ENCODE measurements at places on chromosomes 4 and X.

- no peak for DNase-seq
These were observed 85.9 kb downstream of the OTC start for GRCh38 chrX:38438321-38438720.

GRCh38 chr4:16505726-16506125 lies 279.5 kb upstream of the TAPT1 start:
- DNase-seq, result no peak

DNA sequence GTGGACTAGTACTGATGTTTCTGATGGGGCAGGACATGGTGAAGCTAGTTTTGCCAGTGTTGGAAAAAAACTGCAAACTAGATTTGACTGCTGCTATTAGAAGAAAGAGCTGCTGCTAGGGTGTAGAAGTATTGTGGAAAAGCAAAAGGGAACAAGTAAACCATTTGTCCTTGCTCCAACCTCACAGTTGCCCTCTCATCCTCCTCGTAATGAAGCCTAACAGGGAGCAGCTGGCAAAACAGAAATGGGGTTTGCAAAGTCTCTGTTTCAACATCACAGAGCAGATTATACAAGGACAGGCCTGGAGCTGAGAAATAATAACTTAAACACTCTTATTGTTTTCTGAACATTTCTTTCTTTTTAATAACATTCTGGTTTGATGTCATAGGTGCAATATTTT lies 346.2 kb downstream of the MAGEB5 start:
- DNase-seq, result no peak

DNA sequence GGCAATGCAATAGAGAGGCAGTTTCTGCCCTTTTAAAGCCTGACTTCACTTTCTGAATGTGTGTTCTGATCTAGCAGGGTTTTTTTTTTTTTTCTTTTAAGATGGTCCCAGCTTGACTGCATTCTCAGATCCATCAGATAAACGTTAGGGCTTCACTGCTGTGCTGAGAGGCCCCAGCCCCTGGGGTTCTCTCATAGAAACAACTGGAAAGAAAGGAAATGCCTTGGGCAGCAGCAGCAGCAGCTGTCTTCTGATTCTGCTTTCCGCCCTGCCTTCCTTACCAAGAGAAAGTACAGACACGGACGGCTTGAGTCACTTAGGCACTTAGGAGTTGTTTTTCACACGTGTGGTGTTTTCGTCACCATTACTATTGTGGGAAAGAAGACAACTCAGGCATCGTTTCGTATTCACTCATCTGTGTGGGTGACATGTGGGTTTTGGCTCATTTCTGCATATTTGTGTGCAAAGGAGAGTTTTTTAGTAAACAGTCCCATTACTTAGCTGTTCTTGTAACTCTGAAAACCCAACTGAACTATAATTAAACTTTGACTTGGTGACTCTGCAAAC lies 172.0 kb downstream of the PTTG2 start:
- no peak for DNase-seq

- no peak for DNase-seq
These were observed 31.4 kb downstream of the MAGEB16 start for GRCh38 chrX:35829501-35829900.

DNA sequence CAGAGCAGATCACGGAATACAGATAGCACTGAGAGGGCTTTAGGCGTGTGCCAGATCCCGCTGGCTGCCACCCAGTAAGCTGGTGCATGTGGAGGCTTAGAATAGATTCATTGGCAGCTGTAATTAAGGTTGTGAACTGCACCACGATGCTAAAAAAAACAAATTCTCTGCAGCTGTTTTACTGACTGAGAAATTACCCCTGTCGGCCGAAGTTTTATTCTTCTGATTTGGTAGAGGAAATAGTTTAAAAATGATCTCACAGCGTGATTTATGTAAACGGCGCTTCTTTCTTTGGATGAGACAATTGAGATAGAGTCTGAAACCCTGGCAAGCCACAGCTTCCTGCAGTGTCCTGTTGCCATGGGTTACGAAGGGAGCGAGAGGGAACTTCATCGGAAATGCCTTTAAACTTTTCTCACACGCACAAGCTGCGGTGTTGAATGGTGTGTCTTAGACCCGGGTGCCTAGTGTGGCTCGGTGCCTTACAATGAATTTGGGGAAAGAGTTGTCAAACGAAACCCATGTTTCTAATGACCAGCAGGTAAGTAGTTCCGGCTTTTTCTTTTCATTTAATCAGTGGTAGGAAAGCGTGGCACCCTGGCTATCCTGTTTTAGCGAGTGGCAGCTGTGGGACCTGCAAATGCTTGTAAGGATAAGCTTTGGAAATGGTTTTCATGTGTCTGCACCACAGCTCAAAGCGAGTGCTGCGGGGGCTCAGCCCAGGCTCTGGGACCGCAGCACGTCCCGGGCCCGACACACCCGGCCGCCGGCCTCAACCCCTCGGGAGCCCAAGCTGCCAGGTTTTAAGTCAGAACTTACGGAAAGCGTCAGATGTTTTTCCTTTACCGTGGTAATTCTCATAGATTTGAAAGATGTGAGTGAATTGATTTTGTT lies 71.7 kb upstream of the HGFAC start:
- no peak for DNase-seq

DNA sequence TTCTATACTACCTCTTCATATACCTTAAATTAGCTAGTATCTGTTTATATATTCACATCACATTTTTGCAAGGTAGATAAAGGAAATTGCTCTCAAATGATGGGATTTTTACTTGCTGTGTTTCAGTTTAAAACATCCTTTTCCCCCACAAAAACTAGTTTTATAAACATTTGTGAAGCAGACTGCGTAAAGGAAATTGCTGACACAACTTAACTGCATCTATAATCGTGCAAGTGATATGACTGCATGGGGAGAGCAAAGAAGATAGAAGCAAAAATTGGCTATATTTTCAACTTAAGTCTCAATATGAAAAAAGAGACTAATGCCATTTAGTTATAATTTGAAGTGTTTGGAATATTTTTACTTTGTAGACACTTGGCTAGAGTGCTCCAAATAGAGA lies 385.2 kb downstream of the C4orf33 start:
- no peak for DNase-seq

- no peak for DNase-seq
These were observed 5.5 kb downstream of the GRIA2 start for GRCh38 chr4:157226035-157226434.

DNA sequence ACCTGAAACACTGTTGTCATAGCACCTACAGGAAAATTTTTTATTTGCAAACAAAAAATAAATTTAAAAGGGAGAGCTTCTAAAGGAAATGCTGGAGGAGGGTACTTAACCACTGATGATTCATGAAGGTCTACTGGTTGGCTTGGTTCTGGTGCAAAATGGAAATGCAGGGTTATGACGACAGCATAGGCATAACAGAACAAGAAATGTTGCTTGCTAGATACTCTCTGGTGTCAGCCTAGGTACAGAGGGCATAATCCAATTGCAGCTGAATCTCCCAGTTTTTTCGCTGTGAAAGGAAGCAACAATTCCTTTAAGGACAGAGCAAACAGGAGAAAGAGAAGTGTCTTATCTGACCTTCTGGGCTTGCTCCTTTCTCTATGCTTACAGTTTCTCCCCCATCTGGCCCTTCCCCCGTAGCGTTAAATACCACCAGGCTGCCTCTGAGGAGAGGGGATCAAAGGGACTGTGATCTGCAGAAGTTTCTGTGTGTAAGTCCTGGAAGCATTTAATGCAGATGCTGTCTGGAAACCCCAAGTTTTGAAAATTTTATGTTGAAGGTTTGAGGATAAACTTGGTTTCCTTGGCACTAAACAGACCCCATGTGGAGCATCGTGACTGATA lies 23.7 kb upstream of the CASK start:
- DNase-seq, result no peak

DNA sequence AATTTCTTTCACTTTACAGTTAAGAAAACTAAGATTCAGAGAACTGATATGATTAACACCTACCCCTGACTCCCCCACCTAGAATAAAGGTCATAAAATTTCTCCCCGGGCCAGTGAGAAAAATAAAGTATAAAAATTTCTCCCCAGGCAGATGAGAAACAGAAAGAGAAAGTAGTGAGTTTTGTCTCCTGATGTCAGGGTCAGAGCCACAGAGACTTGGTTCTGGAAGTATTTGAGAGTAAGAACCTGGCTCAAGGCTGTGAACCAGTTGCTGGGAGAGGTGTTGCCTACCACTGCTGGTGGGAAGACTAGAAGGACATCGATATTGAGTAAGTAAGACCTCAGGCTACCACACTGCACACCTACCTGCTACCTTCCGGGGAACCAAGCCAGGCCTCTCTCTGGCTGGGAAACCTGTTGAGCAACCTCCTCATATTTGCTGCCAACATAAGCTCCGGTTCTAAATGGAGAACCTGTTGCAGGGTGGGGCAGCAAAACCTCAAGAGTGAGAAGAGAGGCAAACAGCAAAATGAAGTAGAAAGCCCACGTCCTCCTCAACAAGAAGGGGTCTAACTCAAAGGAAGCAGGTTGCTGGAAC lies 104.2 kb upstream of the PUDP start:
- no peak for DNase-seq

DNA sequence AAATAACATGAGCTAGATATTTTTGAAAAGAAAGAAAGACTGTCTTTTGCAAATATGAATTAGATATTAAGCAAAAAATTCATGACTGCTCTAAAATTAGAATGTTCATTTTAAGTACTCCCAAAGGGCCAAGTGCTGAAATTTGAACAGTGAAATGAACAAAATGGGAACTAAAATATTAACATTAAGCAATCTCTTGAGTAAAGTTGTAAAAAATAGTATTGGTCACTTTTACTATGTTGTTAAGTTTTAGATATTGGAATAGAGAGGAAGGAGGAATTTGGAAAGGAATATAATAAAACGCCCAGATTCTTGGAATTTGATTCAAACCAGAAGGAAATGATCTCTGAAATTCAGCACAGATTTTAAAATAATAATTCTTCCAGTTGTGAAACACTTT lies 125.9 kb upstream of the ANK2 start:
- DNase-seq, result no peak

DNA sequence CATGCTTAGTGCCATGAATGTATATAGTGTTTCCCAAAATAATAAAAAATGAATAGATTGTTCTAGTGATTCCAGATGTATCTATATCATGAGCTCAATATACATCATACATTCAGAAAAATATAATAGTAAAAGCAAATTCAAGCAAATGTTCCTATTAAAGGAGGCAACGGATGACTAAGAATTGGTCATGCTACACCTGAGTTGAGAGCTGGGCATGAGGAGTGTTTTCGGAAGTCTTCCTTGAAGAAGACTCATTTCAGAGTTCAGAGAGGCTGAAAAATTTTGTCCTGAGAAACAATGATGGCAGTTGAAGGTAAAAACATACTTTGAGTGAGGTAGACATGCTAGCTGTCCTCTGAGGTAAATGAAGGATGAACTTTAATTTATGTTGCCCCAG lies 79.3 kb upstream of the IL1RAPL2 start:
- no peak for DNase-seq

GRCh38 chr4:75308049-75308448 lies 206.2 kb downstream of the RCHY1 start:
- DNase-seq, result no peak

DNA sequence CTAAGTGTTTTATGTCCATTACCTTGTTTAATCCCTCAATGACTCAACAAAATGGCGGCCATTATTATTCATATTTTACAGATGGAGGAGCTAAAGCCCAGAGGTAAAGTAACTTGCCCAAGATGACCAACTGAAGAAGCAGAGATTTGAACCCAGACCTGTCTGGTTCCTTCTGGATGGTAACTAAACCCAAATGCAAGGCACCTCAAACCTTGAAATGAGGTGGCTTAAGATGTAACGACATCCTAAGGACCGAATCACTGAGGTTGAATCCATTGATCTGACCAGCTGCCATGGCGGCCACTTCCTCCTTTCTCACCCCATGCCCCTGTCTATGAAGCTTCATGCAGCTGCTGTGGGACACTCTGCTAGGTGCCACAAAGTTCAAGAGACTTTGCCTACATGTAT lies 932 bp downstream of the TLR10 start:
- no peak for DNase-seq

- DNase-seq, result no peak
These were observed 21.5 kb downstream of the FHDC1 start for GRCh38 chr4:152957437-152958171.

GRCh38 chrX:103276581-103277002 lies at the start of gene TCEAL5:
TSS of gene TCEAL5 (minus strand) at chrX:103276750. CDS start at chrX:103274563, 2,187 bp downstream.
- DNase-seq, result no peak

- no peak for DNase-seq
These were observed 6.1 kb downstream of the TMEM192 start for GRCh38 chr4:165106518-165106917.

GRCh38 chrX:73562458-73562857 lies 539 bp upstream of the CHIC1 start:
- DNase-seq, result no peak

DNA sequence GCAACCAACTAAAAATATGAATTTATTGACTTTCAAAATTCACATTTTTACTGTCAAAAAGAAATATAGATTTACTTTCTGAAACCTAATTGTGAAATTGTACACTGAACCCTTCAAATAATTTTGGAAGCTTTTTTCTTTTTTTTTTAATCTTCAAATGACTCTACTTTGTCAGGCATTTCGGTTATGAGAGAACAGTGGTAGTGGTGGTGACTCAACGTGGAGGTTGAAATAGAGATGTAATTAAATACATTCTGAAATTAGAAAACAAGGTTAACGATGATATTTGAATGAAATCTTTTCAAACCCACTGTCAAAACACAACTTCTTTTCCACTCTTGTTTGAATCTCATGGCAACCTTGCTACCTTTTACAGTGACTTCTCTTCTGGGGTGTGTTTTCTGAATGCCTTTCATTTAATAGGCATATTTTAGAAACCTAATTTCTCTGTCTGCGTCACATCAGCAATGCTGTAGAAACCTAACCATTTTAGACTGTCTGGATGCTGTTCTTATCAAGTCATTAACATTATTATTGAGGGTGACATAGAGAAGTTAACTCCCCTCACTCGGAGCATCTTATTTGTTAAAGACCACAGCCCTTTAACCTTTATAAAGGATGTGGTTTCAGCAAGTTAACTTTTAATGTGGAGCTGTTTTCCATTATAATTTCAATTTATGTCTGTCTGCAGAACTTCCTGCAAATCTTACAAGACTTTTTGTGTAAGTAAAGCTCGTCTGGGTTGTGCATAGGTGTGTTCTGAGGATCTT lies 136.8 kb downstream of the PCDH7 start:
- no peak for DNase-seq

- DNase-seq, result no peak
These were observed 205.0 kb downstream of the CAMK2D start for GRCh38 chr4:113556382-113557134.

DNA sequence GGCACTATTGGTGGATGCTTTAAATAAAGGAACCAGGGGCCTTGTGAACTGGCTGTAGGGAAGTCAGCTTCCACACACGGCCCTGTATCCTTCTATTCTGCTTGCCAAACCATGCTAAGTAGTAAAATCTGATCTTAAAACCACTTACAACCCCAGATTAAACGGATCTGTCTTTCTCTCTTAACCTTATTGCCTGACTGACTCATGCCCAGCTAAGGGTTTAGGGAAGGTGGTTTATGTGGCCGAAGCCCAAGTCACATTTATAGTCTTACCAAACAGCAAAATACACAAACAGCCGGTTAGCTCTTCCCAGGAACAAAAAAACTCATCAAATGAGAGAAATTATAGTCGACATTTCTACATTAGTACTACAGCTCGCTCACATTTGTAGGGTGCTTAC lies 988.4 kb upstream of the TENM3 start:
- DNase-seq, result no peak

- no peak for DNase-seq
These were observed 295.6 kb downstream of the SH2D1A start for GRCh38 chrX:124641737-124642491.

Data from substantia nigra (tissue), 51 donors.